ENCODE measurements at places on chromosomes 7 and 10. TPM values are rescaled to one million over a fixed set of nuclear protein-coding genes. Genes with fewer than 3 reads are reported as not detected.
A peak's percentile ranks its signal among the peaks of the same experiment; 100 is the strongest.

GRCh38 chr7:158958618-158959017 is 102.3 kb downstream of the DYNC2I1 start:
- no peak for DNase-seq

DNA sequence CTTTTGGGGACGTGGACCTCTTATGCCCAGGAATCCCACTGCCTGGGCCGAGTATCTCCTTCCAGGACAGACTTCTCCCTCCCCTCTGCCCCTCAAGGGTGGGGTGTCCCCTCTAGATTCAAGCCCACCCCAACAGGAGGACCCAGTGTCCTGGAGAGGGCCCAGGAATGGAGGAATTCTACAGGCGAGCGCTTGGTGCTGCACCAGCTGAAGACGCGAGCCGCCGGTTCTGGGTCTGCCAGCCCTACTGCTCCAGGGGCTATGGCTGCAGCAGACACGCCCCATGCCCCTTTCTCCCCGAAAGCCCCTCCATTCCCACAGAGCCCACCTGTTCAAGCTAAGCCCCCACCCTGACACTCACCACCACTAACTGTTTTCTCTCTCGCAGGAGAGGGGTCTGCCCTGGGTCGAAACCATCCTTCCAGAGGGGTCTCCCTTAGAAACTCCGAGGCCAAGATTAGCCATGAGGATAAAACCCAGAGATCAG is 8.6 kb downstream of the CRYGN start:
- DNase-seq = no peak

GRCh38 chr10:131275691-131276090 is 35.8 kb downstream of the TCERG1L start:
- no peak for DNase-seq

- no peak for DNase-seq
Measured at GRCh38 chr10:102723989-102724388, 9.6 kb downstream of the SFXN2 start.

DNA sequence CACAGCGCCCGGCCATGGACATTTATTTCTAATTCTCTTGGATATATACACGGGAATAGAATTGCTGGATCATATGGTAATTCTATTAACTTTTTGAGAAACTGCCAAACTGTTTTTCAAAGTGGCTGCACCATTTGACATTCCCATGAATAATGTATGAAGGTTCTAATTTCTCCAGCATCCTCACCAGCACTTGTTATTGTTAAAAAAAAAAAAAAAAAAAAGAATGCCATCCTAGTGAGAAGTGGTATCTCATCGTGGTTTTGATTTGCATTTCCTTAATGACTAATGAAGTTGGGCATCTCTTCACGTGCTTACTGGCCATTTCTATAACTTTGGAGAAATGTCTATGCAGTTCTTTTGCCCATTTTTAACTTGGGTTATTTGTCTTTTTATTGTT is 13.5 kb downstream of the CNNM2 start:
- no peak for DNase-seq

DNA sequence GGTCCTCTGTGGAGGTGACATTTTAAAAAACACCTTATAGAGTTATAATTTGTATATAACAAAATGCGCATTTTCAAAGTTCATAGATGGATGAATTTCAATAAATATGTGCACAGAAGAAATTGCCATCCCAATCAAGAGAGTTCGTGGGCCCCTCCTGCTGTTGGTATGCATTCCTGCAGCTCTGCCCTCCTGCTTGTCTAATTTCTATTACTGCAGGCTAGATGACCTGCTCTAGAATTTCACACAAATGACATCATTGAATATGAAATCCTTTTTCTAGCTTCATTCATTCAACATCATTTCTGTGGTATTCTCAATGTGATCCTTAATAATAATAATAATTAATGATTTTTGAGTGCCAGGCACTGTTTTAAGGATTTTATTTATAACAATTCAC is 348.2 kb downstream of the SDK1 start:
- no peak for DNase-seq

DNA sequence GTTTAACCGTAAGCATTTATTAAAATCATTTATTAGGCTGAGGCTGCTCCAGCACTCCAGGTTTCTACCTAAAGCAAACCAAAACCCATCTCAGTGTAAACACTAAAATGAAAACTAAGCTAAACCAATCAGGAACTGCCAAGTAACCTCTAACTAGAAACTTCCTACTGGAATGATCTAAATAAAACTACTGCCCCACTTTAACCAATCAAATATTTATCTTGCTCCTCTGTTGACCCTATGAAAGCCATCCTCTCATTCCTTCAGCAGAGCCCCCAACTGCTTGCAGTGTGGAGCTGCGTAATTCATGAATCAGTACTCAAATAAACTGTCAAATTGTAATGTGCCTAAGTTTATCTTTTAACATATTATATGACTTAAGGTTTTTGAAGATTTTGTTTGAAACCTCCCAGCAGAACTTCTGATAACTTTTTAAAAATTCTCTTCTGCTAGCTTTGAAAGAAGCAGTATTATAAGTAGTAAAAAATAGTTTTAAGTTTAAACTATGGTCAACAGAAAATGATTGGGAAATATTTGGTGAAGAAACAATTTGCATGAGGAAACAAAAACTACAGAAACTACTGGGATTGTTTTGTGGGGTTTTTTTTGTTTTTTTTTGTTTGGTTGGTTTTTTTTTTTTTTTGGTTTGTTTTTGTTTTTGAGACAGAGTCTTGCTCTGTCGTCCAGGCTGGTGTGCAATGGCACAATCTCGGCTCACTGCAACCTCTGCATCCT is 47.4 kb downstream of the GPR37 start:
- no peak for DNase-seq

DNA sequence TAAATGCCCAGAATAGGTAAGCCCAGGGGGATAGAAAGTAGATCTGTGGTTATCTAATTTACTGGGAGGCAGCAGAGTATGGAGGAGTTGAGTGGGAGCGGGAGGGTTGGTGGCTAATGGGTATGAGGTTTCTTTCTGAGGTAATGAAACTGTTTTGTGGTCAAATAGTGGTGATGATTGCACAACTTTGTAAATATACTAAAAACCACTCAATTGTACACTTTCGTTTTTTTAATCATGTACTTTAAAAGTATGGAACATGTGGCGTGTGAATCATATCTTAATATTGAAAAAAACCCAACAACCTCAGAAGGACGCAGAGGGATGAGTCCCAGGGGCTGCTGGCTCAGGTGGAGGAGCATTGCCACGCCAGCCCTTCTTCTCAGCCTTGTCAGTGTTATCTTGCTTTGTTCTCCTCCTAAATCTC is 118.1 kb downstream of the WDR11 start:
- no peak for DNase-seq

- DNase-seq = no peak
Measured at GRCh38 chr7:95859429-95859828, 87.1 kb downstream of the DYNC1I1 start.

GRCh38 chr10:58715061-58715460 is 202.4 kb downstream of the BICC1 start:
- no peak for DNase-seq

DNA sequence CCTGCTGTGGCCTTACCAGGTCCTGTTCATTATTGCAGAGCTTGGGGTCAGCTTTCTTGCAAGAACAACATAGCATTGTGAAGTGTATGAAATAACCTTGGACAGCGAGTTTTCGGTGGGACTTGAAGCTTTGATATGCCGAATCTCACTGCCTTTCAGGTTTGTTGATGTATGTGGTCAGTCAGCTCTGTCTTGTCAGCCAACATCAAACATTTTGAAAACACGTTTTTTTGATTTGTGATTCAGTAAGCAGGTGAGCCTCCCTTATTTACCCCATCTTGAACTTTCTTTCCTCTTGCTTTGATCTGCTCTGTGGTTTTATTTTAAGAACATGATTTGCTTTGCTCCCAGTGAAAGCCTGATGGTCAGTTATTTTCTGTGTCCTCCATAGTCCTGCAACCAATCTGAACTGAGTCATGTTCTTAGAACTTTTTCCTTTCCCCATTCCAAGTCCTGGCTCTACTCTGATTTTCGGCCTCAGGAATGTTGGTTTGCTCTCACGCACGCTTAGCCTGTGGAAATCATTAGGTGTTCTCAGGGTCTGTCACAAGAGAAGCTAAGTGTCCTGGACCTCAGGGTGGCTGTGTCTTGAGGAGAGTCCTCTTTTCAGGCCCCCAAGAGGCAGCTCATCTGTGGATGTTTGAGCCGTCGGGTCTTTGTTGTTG is 8.7 kb downstream of the WBP1L start:
- DNase-seq = peak; percentile 87

GRCh38 chr7:128094686-128095085 is 63.4 kb upstream of the LRRC4 start:
- DNase-seq = no peak

DNA sequence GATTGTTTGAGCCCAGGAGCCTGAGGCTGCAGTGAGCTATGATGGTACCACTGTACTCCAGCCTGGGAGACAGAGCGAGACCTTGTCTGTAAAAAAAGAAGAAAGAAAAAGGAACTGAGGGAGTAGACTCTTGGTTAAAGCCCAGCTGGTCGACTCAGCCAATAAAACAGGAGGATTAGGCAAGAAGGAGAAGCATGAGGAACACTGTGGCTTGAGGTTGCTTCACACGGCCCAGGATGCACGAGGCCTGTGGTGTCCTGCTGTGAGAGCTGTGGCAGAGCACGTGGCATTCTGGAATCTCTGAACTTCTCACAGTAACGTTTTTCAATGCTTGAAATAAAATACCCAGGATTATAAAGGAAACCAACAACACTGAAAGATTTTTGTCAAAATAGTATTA is 93.3 kb downstream of the CUL2 start:
- peak; percentile 69 for DNase-seq

DNA sequence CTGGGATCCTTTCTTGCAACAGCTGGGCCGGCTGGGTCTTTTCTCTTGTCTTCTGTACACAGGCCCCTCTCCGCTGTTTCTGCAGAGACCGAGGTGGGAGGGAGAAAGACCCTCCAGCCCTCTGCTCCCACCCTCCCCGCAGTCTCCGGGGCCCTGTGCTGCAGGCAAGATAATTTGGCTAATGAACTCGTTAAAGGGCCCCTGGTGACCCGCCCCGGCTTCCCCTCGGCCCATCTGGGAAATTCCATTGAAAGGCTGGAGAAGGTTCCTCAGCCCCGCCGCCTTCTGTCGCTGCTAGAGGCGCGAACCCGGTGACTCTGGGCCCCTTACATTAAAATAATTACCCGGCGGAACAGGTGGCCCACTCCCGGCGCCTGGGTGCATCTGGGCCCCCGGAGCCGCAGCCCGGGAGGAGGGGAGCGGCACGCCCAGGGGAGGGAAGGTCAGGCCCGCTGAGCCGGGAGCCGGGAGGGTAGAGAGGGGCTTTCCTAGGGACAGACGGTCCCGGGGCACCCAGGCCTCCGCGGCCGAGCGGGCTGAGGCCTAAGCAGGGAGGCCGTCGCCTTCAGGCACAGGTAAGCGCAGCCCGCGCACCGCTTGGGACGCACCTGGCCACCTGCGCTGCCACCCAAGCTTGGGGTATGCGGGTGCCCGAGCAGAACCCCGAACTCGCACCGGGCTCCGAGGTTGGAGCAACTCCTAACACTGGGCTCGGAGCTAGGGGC is 7.3 kb upstream of the MNX1 start:
- no peak for DNase-seq

Gene ADGRA1
- not detected for total RNA-seq

Gene LIPK
- not detected for total RNA-seq

Gene ITGB8
- total RNA-seq = 7.9 TPM

Gene GRB10
- 53.4 TPM for total RNA-seq

Gene POLR1F
- 8.8 TPM for total RNA-seq

Gene LRRC4
- total RNA-seq = 0.43 TPM

Gene GLI3
- 2.2 TPM for total RNA-seq

Gene TCTN3
- total RNA-seq = 22.1 TPM

Measured in ascending aorta (tissue), 2 donors.